ENCODE measurements at places on chromosomes 2 and 18.

DNA sequence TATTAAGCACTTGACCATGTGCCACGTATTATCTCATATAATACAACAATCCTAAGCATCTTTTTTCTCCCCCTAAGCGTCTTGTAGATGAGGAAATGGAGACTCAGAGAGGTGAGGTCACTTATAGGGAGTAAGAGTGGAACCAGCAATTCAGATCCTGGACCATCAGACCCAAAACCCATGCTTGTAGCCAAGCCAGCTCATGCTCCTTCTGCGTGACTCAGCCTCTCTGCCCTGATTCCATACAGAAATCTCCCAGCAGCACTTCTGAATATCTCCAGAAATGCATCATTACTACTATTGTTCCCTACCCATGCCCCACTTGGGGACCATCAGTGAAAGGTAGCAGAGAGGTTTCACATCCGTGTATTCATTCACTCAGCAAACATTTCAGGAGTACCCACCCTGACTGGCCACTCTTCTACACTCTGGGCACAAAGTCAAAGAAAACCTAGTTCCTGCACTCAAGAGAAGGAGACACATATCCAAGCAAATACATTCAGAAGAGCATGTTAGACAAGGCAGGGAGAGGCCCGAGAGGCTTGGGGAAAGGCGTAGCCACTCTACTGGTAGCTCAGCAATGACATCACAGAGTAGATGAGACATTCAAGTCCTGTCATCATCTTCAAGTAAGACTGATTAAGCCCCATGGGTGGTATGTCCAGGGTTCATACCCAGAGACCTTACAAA, 141.9 kb downstream of the MTCL1 start:
- DNase-seq: no peak

GRCh38 chr2:48445091-48445725, 84.7 kb upstream of the STON1 start:
- DNase-seq: no peak

GRCh38 chr2:48343571-48344440, 186.1 kb upstream of the STON1 start:
- no peak for DNase-seq

DNA sequence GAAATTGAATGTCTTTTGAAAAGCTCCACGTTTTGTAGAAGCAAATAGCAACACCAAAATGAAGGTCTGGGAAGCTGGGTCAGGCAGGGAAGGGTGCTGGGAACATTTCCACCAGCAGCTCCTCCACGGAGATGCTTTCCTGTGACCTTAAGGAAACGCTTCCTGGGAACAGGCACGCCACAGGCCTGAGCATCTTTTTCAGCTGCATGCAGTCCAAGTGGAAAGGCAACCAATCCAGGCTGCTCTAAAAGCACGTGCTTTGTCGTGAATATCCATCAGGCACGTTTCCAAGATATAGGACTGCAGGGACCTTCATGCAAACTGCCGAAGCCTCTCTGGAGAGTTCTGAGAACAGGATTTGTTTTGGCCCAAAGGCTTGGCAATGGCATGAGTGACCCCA, 109.3 kb downstream of the KLHL29 start:
- no peak for DNase-seq

- DNase-seq: no peak
These were observed 285.7 kb upstream of the DCC start for GRCh38 chr18:52054324-52054723.

- no peak for DNase-seq
These were observed 38.8 kb upstream of the TMEM18 start for GRCh38 chr2:715854-716560.
